Fibroblast of gingiva (primary cell): ENCODE measurements at places on chromosomes 4 and X.

GRCh38 chr4:98891478-98892337 lies 37.2 kb downstream of the EIF4E start:
- DNase-seq, result no peak

GRCh38 chr4:8860892-8861575 lies 10.6 kb downstream of the HMX1 start:
- DNase-seq, result no peak

- DNase-seq, result no peak
Measured at GRCh38 chrX:73581002-73581628, 18.1 kb downstream of the CHIC1 start.

DNA sequence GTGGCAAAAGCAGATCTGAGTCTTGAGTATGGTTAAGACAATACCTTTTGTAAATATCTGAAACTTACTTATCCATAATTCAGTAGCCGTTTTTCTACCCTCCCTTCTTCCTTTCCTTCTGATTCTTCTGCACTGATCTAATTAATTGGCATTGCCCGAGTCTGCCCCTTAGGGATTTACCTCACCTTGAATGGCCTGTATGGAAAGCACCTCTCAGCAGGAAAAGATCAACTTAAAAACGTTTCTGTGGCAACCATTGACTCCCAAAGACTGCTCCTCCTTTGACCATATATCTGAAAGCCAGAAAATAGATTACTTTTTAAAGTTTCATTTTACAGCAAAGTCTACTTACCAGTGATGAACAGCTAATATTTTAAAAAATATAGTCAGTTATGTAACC lies 496.5 kb upstream of the LCORL start:
- no peak for DNase-seq

- peak; percentile 21 for DNase-seq
Measured at GRCh38 chrX:15451913-15452312, 41.2 kb downstream of the PIR start.

GRCh38 chr4:139763672-139764071 lies 98.1 kb downstream of the MGST2 start:
- DNase-seq, result no peak

GRCh38 chr4:15438939-15439524 lies 11.2 kb downstream of the C1QTNF7 start:
- no peak for DNase-seq
